ENCODE measurements at places on chromosomes 11 and 22.

DNA sequence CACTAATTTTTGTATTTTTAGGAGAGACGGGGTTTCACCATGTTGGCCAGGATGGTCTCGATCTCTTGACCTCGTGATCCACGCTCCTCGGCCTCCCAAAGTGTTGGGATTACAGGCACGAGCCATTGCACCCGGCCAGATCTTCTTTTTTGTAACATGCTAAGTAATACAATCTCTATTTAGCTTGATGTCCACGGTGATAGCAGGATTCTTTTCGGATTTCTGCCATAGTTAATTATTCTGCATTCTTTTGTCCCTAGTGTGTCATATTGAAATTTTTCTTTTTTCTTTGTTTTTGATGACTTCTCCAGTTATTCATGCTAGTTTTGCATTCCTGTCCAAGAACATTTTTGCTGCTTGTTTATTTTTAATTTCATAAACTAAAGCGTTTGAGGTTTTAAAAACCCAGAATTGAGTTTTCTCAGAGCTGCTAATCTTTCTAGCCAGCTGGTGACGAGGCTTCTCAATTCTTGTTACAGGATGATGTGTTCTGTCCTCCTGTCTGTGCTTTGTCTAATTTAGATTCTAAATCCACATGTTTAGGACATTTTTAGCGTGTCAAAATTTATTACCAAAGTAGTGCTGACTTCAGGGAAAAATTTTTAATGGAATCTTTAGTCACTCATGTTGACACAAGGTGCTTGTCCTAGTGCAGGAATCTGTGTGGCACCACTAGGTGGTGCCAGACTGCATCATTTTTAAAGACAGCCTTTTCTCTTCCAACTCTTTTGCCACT, 21.8 kb downstream of the NF2 start:
- no peak for DNase-seq

GRCh38 chr22:42292732-42293520, 22.5 kb upstream of the TCF20 start:
- DNase-seq: no peak

DNA sequence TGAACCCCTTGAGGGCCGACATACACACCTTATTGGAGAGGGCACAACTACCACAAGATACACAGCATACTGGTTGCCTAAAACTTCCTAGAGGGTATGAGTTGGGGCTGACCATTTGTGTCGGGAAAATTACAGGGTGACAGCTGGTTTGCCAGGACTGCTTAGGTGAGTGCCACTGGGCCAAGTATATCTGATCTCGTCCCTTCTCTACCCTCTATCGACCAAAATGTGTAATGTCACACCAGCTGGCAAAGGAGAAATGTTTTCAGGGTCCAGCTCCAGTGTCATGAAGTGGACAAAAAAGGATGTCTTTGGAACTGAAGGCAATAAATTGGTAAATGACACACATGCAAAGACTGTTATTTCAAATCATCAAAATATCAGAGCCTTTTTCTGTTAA, 126.1 kb downstream of the PGR start:
- no peak for DNase-seq

DNA sequence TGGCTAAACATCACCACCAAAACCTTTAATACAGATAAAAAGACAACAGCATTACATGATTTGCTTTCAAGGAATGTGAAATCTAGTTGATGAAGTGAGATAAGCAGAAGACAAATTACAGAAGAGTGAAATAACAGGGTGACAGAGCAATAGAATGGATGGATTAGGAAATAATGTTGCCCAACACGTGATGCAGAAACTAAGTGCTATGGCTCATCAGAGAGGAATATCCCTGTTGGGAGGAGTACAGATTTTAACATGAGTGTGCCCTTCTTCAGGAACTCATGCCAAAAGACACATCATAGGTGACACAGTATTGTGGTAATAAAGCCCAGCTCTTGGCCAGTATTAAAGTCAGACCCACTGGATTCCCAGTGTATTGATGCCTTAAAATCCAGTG, 176.6 kb upstream of the RAG2 start:
- DNase-seq: no peak

DNA sequence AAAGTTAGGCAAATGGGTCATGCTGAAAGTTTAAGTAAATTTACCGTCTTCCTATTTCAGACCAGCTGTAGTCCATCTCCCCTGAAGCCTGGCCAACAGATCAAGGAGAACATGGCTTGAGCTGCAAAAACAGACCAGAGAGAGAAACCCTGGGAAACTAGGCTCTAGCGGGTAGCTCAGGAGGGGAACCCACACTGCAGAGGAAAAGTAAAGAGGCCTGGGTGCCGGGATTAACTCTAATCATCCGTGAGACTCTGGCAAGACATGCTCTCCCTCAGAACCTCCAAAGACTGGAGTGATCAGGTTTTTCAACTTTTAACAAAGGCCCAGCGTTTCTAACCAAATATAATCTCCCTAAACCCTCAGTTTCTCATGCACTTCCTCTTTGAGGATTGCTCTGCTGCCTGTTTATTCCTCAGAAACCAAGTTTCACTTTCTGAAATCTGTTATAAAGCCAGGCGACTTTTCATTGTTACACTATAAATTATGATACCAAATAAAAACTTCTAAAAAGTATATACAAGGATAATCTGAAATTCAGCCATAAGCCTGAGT, 67.5 kb downstream of the GAB2 start:
- DNase-seq: no peak

DNA sequence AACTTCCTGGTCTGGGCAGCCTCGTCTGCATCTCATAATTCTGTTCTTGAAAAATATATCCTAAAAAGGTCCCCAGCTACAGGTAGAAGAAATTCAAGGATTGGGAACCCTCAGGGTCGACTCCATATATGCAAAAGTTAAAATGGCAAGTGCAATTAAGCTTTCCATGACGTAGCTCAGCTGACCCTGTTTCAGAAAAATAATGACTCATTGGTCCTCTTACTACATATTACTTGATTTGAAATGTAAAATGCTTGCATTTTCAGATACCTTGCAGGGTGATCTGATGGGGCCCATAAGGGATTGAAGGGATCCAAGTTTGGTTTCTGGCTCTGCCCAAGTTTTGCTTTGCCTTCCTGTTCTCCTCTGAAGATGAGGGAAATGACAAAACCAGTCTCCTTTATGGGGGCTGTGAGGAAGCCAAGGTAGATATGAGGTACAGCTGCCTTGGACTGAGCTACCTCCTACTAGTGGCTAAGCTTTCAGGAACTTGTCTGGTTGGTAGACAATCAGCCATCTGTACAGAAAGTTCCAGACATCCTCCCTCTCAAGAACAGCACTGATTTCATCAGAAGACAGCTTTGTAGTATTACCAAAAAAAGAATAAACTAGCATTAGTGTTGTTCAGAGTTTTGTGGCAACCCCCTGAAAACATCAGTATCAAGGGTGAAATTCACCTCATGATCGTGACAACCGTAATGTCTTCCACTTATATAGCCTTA, 177.3 kb downstream of the DBX1 start:
- no peak for DNase-seq

GRCh38 chr11:9651899-9652748, 11.8 kb upstream of the SWAP70 start:
- DNase-seq: no peak

- DNase-seq: no peak
Measured at GRCh38 chr22:31104869-31105268, 2.5 kb downstream of the SELENOM start.

DNA sequence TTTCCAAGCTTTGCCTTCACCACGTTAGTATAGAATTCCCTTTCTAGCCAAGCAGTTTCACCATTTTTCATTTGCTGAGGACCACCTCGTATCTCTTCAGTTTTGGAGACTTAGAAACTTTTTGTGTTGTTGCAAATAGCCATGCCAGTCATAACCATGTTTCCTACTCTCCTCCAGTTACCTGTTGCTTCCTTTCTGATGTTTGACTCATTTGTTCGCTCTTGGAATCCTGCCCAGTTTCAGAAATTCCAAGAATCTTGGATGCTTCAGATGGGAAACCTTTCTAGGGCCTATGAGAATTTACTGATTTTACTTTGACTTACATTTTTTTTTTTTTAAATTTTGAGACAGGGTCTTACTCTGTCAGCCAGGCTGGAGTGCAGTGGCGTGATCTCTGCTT, 65.4 kb downstream of the PPP6R3 start:
- DNase-seq: no peak

- DNase-seq: no peak
Measured at GRCh38 chr11:72144807-72145565, 9.5 kb downstream of the FOLR3 start.

- no peak for DNase-seq
Measured at GRCh38 chr11:31921081-31921480, 110.0 kb upstream of the PAX6 start.

- DNase-seq: no peak
Measured at GRCh38 chr11:102546923-102547471, 16.4 kb upstream of the MMP7 start.

DNA sequence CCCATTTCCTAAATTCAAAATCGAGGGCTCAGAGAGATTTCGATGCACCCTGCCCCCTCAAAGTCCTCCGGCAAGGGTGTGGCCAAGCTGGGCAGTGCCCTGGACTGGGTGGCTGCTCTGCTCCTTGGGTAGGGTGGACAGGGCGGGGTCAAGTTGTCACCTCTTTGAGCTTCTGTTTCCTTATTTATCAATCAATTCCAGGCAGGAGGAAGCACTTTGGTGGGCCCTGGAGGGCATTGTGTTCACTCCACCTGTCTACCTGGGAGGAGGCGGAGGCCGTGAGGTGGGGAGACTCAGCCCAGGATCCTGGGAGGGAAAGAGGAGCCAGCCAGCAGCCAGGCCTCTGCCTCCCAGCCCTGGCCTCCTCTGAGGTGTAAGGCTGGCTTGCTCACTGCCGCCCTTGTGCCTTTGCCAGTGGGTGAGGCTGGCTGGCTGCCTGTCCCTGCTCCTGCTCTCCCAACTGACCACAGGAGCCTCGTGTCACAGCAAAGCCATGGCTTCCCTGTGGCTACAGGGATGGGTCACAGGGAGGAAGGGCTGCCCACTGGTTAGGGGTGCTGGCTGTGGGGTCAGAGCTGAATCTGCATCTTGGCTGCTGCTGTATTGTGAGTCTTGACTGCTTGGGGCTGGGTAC, 25.5 kb upstream of the SHISAL1 start:
- DNase-seq: no peak

DNA sequence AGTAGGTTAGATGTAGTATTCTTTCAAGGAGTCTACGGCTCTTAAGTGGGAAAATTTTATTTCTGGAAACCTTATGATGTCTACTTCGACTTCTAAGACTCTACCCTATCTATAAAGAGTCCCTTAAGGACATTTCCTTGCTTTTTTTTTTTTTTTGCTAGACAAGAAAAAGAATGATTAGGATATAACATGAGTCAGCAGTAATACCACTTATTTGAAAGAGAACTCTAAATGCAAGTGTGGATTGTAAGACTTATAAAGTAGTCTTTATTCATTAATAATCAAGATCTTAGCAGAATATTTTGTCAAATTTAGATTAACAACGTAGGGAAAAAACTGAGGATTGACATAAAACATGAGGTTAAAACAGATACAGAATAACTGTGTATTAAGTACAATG, 71.0 kb downstream of the DKK3 start:
- no peak for DNase-seq

All from T follicular helper cell (primary cell).